ENCODE measurements at places on chromosomes 11 and 22.
A peak's percentile ranks its signal among the peaks of the same experiment; 100 is the strongest.

GRCh38 chr11:843818-844692 is 1.4 kb downstream of the TSPAN4 start:
- peak; percentile 88 for DNase-seq

DNA sequence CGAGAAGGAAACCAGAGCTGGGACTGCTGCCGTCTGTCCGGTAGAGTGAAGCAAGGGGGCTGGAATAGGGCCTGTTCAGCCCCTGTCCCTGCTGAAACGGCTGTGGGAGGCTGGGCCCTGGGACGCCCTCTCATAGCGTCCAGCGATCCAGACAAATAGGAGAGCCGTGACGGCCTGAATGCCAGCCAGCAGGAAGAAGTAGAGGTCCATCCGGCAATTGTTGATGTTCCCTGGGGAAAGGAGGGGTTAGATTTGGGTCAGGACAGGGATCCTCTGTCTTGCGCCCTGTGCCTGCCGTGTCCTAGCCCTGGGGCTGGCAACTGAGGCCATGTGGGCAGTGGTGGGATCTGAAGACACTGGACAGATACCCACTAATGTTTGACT is 12.9 kb downstream of the TMEM132A start:
- DNase-seq, result no peak

DNA sequence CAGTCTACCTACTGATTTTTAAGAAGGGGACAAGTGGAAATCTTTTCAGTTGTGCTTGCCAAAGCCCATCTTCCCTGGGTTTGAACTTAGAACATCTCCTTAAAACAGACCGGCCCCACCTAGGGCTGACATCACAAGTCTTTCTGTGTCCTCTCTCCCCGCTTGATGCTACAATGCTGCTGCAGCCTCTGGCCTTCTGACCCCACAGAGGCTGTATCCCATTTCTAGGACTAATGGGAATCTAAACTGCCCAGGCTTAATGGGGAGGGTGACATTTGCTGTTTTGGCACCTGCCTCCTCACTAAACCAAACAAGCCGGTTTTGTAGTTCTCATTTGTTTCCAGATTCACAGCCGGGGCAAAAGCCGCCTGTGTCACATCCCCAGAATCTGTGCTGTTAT is 121.3 kb upstream of the CADM1 start:
- DNase-seq, result no peak

DNA sequence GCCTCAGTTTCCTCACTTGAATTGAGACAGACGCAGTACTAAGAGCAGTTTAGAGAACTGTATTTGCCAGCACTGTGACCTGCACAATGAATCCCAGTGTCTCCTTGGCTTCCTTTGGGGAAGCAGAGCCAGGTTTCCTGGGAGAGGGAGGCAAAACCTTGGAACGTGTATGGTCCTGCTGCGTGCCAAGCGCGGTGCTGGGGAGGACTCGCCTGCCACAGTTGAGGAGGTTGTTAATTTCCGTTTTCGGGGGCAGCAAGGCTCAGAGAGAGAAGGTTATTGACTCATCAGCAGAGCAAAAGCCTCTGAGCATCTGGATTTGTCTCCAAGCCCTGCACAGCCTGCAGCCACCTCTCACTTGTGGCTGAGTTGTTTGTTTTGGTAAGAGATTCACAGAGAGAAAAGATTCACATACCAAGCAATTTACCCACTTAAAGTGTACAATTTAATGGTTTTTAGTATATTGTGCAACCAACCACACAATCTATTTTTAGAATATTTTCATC is 10.8 kb downstream of the SYT12 start:
- DNase-seq, result no peak

DNA sequence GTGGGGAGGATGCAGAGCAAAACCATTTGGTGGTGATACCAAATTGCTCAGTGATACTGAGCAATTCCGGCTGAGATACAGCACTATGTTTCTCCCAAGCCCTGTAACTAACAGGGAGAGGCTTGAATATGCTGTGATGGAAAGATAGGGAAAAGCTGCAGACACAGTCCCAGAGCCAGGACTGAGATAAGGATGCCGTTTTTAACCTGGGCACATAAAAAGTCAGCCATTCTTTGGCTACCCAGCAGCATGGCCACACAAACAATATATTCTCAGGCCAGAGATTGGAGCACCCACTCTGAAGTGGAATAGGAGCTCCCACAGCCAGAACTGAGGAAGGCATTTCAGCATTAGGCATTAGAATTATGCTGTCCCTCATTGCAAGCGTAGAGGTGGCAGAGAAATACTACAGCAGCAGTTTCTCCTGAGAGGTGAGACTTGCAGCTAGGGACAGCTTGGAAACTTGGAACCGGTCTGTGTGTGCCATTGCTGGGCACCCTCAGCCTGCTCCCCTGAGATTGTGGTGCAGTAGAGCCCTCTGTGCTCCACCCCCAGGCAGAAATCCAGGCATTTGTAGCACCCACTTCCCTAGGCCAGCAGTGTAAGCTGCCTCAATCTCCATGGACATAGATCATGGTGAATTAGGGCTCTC is 346.5 kb downstream of the TMEM135 start:
- no peak for DNase-seq

- no peak for DNase-seq
These were observed 41.6 kb downstream of the FANCF start for GRCh38 chr11:22583963-22584492.

GRCh38 chr22:25078591-25078990 is 121.1 kb upstream of the CRYBB3 start:
- DNase-seq, result no peak

DNA sequence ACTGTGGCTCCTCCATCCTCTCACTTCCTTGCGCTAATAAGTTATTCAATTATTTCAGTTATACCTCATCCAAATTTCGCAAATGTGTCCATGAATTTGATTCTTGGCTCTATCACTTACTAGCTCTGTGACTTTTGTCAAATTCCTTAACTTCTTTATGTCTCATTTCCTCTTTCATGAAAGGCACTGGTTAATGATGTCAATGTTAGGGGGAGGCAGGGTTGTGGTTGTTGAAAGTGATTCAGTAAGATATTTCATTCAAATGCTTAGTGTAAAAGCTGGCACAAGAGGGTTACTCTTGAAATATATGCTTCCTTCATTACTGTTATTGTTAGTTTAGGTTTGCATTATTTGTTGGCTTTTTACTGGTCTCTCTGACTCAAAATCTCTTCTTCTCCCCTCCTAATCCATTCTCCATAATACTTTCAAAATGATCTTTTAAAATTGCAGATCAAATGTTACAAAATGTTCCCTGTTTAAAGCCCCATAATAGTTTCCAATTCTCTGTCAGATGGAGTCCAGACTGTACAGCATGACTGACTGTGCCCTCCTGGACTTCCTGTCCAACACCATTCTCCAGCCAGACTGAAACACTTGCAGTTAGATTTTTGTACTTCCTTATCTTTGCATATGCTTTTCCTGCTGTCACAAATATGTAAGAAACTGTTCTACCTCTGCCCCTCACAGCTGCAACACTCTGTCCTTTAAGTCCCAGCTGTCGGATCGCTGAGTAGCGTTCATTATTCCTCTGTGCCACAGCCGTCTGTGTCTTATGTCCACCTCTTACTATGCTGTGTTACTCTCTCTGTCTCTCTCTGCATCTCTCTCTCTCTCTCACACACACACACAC is 510.6 kb upstream of the RAG2 start:
- DNase-seq, result no peak

DNA sequence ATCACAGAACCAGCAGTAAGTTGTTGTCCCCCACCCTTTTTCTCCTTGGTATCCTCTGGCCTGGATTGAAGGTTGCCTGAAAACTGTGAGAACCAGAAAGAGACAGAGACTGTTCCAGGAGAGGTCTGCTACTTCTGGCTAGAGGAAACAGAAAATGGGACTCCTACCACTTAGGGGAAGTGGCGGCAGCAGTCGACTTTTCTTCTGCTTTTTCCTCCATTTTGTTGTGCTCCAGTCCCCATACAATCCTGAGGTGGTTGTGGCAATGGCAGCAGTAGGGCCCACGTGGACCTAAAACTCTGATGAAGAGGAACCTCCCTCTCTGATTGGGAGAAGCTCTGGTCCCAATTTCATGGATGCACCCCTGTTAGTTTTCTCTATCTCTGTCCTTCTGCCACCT is 76.0 kb upstream of the SORL1 start:
- DNase-seq, result no peak

GRCh38 chr22:40410272-40410671 is 39.9 kb downstream of the SGSM3 start:
- DNase-seq, result peak; percentile 27

DNA sequence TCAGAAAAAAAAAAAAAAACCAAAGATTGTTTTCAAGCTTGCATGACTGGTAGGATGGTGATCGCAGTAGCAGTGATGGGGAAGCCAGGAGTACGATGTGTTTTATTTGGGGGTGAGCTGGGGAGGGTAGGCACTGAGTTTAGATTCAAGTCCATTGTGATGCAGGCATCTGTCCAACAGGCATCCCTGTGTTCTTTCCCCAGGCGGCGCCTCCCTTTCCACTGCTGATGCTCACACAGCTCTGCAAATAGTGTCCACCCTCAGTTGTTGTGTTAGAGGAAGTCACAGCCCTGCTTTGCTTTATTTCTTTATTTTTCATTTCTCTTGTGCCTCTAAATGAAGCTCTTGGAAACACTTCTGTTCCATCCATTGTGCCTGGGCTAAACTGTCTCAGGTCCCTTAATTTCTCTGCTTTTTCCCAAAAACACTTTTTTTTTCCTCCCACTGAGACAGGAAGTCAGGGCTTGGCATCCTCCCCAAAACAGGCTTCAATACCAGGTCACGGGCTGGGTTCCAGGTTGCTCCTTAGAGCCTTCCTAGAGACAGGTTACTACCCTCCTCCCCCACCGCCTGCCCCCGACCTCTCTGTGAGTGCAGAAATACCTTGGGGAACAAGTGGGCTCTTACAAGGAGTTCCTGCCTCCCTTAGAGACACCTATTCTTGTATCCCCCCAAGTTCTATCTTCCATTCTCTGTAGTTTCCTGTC is 38.6 kb upstream of the HSPA8 start:
- peak; percentile 78 for DNase-seq
